ENCODE measurements at places on chromosomes 7 and 10.

DNA sequence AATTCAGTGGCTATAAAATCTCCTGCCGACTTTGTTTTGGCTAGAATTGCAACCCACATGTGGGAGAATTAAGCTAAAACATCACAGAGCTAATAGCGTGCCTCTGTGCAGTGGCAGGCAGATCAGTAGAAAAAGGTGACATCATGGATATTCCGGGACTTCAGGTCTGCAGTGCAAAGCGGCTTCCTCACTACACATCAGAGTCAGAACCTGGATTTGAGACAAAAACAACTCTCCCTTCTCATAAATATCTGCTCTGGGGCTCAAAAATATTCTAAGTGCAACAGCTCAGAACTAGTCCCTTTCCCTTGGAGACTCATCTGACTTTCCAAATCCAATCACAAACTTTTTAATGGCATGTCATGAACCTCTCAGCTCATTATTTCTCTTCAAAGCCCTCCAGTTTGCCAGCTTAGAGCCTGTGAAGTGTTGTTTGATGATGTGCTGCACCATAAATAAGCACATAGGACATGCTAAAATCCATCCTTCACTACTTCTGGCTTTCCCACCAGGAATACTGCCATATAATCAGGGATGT is 337.1 kb downstream of the RNLS start:
- DNase-seq: no peak

GRCh38 chr10:103789771-103790201 is 65.6 kb downstream of the SH3PXD2A start:
- no peak for DNase-seq

DNA sequence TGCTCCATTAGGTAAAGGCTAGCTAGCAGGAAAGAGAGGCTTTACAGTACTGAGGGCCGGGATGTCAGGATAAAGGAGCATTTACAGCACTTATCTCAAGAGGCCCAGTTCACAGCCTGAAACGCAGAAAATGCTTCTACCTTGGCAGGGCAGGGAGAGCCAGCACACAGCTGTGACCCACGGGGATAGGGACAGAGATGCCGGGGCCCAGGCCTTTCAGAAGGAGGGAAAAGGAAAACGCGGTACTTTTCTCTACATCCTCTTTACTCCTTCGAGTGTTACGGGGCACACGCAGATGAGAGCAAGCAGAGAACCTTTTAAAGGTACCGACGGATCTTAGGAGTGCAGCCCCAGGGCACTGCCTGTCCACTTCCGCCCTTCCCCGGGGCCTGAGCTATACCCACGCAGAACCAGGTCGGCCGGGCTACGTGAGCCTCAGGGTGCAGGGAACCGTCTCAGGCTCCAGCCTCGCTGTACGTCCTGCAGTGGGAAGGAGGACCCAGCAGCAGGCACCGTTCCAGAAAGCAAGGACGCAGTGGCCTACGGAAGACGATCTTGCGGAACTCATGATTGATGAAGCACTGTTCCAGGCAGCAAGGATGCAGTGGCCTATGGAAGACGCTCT is 232.3 kb downstream of the ELFN1 start:
- no peak for DNase-seq

- no peak for DNase-seq
Observed at GRCh38 chr7:132469264-132469663, 107.0 kb downstream of the PLXNA4 start.

GRCh38 chr7:124590814-124591213 is 174.8 kb downstream of the GPR37 start:
- DNase-seq: no peak

DNA sequence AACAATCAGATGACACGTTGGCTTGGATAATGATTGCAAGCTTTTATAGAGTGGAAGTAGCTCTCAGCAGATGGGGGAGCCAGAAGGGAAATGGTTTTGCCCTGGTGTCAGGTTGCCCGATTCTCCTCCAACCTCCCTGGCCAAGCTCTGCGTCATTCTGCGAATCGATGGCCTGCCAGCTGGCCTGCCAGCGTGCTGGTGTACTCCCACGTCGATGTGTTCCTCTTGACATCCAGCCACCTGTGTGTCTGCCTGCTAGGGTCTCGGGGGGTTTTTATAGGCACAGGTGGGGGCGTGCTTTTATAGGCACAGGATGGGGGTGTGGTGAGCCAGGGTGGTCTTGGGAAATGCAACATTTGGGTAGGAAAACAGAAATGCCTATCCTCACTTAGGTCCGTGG is 4.6 kb downstream of the NET1 start:
- DNase-seq: no peak

- no peak for DNase-seq
Observed at GRCh38 chr7:86745013-86745745, 101.5 kb downstream of the GRM3 start.

- DNase-seq: no peak
Observed at GRCh38 chr7:81111358-81111757, 192.5 kb upstream of the SEMA3C start.

DNA sequence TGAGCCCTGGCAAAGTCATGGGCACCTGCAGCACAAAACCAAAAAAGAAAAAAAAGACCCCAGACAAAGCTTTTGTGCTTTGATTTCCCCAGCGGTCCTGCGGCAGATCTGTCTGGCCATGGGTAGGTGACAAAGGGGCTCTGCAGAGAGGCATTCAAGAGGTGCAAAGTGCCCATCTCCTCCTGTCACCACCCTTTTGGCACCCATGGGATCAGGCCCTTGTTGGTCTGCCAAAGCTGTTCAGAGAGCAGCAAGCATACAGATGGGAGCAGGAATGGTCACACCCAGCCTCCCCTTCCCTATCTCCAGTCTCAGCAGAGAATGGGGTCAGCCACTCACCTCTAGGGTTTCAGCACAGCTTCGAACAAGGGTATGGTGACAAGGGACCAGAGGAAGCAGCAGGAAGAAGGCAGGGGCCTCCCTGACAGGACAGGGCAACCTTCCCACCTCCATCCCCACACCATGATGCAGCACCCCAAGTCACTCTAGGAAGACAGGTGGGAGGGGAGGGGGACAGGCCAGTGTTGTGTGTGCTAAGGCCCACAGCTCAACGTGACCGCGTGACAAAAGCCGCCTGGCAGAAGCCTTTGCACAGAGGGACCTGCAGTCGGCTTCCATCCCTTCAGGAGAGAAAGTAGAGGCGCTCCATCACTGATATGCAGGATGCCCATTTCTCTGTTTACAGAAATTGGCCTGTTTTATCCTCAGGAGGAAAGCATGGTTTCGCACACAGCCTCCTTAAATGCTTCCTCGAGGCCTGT is 6.3 kb downstream of the CAMK2G start:
- DNase-seq: no peak

GRCh38 chr7:152987656-152988055 is 228.1 kb downstream of the ACTR3B start:
- no peak for DNase-seq

DNA sequence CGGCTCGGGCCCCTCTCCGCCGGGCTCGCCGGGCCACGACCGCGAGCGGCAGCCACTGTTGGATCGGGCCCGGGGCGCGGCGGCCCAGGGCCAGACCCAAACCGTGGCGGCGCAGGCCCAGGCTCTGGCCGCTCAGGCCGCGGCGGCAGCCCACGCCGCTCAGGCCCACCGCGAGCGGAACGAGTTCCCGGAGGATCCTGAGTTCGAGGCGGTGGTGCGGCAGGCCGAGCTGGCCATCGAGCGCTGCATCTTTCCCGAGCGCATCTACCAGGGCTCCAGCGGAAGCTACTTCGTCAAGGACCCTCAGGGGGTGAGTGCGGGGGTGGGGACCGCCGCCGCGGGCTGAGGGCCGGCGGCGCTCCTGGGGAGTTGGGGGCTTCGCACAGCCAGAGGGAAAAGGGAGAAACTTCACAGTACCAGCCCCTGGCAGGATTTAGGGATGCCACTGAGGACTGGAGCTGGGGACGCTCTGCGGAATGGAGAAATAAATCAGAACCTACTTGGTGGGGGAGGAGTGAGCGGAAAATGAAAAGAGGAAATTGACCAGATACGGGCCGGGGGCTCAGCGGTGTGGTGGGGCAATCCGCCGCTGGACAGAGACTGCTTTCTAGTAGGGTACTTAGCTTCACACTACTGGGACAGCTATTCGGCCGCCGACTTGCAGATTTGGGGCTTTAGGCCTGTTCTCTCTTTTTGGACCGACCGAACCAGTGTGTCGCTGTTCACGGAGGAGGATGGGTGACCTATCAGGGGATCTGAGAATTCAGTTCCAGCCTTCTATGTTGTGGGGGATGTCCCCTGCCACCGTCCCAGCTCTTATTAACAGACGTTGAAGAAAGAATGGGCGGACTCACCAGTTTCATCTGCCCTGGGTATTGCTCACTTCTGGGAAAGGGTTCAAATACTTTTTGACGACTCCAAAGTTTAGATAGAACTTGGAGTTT is 669 bp downstream of the PI4K2A start:
- no peak for DNase-seq

DNA sequence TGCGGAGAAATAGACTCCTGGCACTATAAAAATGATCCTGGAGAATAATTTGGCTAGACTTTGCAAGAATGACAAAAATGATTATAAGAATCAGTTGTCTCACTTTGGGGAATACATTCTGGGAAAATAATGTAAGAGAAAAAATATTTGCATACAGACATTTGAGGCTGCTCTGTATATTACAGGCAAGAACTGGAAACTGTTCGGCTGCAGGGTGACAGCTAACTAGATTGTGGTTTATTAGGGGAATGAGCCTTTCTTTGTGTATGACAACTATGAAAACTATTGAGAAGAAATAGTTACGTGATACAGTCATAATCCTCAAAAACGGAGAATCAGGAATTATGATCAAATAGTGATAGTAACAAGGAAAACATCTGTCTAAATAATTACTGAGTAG is 8.6 kb downstream of the TRIM56 start:
- no peak for DNase-seq

DNA sequence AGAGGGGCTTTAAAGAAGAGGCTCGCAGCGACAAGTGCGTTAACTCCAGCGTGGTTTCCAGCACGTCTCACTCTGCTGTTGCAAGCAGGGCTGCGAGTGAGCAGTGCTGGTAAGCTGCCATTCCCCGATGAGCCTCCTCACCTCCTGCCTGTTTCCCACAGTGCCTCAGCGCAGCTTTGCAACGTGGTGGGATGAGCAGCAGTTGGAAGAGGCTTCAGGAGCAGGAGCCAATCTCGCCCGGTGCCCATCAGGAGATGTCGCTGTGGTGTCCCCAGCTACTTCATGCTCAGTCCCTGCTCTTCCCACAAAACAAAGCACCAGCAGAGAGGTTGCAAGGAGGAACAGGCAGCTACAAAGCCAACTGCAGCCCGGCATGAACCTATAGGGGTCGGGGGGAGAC is 2.4 kb upstream of the ADARB2 start:
- DNase-seq: no peak

GRCh38 chr7:107708956-107709355 is 35.0 kb upstream of the CBLL1 start:
- DNase-seq: no peak

DNA sequence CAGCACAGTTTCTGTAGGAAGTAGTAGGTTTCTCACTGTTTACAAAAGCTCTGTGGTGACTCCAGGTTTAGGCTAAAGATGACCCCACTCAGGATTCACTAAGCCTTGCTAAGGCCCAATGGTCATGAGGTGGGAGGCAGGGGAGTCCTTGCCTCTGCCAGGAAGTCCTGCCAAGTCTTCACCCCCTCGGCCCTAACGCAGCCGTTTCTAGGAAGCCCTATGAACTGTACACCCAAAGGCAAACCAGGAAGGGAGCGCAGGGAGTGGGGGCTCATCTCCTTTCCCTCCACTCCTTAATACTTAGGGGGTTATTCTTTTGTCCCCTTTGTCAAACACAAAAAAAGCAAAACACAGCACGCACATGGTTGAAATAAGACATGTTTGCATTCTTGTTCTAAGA is 64.6 kb downstream of the CTBP2 start:
- DNase-seq: no peak

- DNase-seq: no peak
Observed at GRCh38 chr10:8144496-8144895, 90.0 kb downstream of the GATA3 start.

- DNase-seq: no peak
Observed at GRCh38 chr7:134891262-134891695, 95.0 kb upstream of the AGBL3 start.

DNA sequence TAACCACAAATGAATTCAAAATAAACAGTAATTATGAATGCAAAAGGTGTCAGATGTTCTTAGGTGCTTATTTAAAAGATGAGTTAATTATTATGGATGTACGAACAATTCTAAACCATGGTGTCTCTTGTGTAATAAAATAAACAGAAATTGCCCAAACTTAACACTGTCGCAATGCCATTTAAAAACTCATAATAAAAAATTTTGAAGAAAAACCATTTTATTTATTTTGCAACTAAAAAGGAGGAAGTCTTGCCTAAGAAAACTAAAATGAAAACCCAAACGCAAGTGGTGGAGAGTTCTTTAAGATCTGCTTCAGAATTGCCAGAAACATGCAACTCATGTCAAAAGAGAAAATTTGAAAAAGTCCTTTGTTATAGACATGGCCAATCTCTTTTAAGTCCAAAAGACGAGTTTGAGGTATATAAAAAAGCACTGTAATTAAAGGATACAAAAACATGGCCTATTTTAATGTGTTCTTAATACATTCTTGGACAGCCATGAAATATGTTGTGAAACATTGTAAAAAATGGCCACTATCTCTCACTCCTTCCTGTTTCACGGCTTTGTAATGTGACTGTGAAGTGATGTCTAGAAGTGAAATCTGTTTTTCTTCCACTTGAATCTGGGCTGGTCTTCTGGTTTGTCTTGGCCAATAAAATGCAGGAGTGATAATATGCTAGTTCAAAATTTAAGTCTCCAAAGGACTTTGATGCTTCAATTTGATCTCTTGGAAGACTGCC is 322.9 kb downstream of the PRPF18 start:
- DNase-seq: no peak

DNA sequence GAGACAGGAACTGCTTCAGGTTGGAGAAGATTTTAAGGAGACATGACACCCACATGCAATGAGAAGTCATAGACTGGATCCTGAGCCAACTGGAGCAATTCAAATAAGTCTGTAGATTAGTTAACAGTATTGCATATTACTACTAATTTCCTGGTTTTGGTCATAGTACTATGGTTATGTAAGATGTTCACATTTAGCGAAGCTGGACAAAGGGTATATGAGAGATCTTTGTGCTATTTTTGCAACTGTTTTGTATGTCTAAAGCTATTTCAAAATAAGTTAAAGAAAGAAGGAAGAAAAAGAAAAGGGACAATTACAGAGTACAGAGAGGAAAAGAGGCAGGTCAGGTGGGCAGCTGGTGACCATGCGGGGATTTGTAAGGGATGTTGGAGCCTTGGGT is 116.5 kb upstream of the SVIL start:
- DNase-seq: no peak

DNA sequence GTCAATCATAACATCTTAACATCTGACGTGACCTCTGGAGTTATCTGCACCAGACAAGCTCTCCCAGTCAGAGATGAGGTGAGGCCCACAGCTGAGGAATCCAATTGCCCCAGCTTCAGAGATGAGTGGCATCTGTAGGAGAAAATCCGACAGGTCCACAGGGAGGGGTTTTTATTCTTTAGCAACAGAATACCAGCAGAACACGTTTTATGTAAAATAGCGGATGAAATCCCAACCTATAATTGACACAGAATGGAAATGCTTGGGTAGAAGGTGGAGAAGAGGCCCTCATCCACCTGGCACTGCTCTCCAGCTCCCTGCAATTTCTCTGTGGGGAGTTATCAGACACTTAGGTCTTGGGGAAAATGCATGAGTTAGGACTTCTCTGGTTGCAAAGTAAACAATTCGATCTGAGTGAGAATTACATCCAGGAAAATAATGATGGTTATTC is 144.2 kb upstream of the NRP1 start:
- DNase-seq: no peak

- DNase-seq: no peak
Observed at GRCh38 chr10:117699436-117700075, 157.0 kb downstream of the EMX2 start.

All from activated CD4-positive, alpha-beta T cell treated with anti-CD3 and anti-CD28 coated beads, Interleukin-2, amount 50 U/mL, for 1 hour (primary cell).